Amniotic stem cell (primary cell): ENCODE measurements at places on chromosomes 1 and 21.

DNA sequence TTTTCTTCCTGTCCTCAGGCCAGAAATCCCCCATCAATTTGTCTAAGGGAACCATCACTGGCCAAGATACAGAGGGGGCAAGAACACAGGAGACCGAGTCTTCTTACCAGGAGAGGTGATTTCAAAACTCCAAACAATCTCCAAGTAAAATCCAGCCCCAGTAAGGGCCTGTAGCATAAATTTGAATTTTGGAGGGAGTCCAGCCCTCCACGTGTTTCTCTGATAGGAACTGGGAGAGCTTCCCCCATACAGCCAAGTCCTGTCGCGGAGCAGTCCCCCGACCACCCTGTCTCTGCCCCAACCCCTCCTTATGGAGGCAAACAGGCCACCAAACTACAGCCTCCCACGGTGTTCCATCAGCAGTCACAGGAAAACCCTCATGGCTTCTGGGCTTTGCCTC lies 32.4 kb upstream of the GPR157 start:
- no peak for DNase-seq

GRCh38 chr1:9990944-9991343 lies 6.1 kb upstream of the RBP7 start:
- no peak for DNase-seq

GRCh38 chr1:235767795-235768194 lies 98.9 kb downstream of the LYST start:
- DNase-seq: no peak

DNA sequence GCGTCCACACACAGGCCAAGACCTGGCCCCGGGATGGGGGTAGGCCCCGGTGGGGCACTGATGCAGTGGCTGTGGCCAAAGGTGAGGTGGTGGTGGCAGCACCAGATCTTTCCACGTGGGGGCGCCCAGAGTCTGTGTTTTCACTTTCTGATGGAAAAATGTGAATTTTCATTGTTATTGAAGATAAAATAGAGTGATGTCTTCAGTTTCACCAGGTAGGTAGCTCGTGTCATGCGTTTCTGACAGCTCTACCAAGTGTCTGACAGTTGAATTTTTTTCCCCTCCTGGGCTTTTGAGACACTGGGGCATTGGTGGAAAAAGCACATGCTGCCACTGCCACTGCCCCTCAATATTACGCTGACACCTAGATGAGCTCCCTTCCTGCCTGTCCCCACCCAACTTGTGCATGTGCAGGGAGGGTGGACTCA lies 40.0 kb upstream of the MAGOH start:
- DNase-seq: no peak

DNA sequence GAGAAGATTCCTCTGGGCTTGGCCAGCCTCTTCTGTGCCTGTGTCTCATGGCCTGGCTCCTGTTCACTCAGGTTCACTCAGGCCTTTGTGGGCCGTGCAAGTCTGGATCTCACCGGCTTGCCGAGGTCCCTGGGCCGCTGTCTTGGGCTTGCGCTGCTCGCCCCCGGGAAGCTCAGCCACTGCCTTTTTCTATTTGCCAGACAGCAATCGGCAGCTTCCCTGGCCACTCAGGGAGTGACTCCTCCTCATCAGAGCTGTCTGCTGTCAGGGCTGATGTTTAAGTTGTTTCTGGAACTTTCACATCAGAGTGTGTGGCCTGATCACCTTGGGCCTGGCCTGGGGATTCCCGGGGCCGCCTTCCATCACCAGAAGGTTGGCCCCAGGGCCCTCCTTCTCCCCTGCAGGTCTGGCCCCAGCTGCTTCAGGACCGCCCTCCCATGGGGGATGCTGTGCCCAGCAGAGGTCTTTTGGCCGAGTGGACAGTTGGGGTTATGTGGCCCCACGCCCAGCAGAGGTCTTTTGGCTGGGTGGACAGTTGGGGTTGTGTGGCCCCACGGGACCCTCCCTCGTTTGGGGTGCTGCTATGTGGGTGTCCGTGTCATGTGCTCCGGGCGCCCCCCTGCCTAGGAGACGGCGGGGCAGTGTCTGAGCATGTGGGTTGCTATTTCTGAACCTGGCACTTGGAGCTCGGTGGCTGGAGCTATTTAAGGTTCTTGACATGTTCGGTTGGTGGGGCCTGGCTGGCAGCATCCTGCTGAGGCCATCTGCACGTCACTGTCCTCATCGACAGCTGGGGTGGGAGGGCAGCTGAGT lies 12.5 kb downstream of the SLX9 start:
- DNase-seq: no peak

GRCh38 chr1:94981575-94981973 lies 54.7 kb upstream of the CNN3 start:
- DNase-seq: no peak

DNA sequence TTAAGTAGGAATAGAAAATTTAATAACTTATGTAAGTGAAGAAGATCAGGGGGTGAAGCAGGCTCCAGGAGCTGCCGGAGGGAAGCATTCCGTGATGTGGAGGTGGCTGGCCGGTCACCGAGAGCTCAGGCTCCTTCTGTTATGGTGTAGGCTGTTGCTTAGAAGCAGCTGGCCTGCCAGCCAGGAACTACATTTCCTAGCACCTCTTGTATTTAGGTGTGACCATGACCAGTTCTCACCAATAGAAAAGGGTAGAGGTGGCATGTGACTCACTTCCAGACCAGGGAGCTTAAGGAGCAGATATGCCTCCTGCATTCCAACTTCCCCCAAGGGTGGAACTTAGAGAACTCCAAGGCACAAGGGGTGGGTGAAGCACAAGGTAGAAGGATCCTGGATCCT lies 120.7 kb downstream of the ACTL8 start:
- DNase-seq: no peak

DNA sequence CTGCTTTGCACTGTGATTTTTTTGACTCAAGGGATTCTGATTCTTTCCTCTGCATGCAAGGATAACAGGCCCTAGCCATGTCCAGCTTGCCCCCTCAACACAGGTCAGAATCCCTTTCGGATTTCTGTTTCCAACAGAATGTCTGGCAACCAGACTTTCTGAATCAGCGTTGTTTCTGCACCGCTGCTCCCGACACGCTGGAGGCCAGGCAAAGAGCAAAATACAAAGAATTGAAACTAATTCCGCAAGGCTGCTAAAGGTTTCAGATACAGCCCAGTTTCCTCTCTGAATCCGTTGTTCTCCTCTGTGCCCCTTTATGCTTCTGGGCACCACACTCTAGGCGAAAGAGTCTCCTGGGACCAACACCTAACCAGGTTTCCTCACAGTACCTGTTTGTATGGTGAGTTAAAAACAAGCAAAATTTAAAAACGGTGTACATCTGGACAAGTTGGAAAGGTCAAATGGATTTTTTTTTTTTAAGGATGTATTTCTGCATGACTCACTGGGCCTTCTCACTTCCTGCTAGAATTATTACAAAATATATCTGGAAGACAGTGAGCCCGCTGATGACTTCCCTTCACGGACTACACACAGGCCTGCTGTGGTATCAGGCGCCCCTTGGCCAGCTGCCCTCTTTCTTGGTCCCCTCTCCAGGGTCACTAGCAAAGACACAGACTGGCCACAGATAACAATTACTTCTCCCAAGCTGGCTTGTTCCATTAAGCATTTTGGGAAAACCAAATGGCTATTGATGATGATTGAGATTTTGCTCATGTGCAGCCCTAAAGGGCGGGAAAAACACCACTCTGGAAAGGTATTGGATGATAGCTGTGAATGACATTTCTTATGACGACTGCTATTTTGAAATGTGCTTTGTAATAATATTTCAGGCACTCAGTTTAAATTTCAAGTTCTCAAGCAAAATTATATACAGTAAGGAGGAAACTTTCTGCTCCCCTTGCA lies 118.3 kb downstream of the TGFB2 start:
- no peak for DNase-seq

DNA sequence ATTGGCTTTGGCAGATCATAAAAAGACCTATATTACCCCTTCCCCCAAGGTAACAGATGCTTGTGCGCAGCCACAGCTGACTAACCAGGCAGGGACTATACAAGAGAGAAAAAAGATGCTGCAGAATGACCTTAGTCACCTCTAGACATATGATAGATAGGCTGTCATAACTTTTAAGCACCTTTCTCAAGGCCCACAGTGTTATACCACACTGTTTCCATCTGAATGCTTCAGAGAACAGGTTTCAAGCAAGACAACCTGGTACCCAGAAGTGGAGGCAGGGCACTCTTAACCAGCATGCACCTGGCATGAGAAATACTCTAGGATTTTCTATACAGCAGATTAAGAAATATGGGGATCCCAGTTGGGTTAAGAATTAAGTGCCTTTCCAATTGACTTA lies 12.8 kb upstream of the OVAAL start:
- no peak for DNase-seq

GRCh38 chr1:59079434-59080140 lies 217.3 kb upstream of the FGGY start:
- DNase-seq: no peak
